ENCODE measurements at places on chromosomes 2 and 18.

GRCh38 chr2:82485701-82486100 is 1973.4 kb downstream of the SUCLG1 start:
- no peak for DNase-seq

DNA sequence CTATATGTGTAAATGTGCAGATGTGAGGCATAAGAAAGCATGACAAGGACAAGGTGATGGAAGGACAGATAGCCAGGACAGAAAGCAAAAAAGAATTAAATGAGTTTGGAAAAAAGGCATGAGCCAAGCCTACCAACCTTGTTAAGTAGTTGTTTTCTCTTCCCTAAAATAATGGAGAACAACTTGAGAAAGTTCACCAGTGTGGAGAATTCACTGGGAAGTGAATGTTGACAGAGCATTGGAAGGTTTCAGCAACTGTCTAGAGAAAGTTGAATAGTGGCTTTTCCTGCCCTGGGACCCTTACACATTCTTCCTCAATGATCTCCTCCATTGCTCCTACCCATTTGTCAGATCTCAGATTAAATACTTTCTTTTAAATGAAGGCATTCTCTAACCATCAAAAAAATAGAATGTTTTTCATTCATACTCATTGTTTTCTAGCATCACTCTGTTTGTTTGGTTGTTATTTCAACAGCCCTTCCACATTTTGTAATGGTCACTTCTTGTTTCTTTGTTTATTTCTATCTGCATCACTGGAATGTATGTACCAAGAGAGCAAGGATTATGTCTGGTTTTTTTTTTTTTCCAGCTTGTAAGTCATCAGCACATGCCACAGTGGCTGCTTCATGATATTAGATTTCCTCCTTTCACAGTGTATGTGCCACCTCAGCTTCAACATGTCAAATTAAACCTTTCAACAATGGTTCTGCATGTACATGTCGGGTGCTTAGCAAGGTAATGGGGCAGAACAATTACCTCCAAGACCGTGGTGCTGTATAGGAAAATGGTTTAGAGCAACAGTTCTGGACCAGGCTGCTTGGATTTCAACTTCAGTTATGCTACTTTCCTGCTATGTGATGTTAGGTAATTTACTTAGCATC is 586.0 kb upstream of the VRK2 start:
- no peak for DNase-seq

DNA sequence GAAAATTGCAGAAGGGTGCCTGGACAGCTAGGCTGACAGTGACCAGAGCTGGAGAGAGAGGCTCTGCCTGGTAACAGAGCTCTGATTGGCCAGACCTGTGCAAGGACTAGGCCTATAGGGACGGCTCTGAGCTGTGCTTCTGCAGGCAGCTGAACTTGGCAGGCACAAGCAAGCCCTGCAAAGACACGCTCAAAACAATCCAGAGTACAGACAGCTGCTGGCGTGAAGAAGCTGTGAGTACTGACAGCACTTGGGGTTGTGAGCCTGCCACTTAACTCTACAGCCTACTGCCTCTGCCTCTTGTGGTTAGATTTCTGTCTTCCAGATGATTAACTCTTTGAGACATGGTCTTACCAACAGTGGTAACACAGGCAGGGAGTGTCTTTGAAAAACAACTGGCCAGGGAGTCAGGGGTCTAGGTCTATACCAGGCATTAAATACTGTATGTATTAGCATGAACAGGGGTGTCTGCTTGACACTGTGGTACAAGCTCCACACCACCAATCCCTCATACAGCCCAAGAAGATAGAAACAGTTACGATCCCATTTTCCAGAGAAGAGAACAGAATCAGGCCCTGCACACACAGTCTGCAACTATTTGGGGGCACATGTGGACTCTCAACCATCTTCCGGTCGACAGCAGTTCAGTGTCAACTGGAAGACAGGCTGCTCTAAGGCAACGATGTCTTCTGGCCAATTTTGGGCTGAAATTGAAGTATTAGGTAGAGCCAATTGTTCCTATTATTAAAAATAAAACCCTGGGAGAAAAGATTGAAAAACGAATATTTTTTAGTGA is 568.4 kb downstream of the TNS1 start:
- DNase-seq = no peak

DNA sequence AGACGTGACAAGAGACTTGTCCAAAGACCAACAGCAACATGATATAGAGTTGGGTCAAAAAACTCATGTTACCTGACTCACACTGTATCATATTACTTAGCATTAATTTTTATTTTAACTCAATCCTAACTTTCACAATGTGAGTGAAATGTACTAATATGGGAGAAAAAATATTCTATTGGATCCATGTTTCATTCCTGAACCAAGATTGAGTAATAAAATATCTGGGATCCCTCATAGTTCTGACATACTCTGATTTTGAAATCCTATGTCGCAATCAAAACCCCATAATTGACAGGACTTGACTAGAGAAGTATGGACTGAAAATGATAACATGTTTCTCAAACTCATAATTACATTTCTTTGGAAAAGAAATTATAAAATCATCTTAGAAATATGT is 190.4 kb downstream of the RIT2 start:
- DNase-seq = no peak

DNA sequence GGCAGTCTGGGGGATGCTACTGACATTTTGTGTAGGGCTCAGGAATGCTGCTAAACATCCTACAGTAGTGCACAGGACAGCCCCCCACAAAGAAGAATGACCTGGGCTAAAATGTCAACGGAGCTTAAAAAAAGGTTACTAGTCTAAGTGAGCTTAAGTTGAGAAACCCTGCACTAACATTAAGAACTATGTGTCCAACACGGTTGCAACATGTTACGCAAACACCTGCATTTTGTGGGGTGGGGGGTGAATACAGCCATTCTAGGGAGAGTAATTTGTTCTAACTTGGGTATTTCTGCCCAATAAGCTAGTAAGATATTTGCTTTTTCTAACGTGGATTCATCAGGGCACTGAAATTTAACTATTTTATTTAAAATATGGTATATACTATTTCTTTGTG is 57.9 kb downstream of the SLC8A1 start:
- no peak for DNase-seq

GRCh38 chr2:120985174-120985996 is 249.7 kb downstream of the GLI2 start:
- DNase-seq = no peak

DNA sequence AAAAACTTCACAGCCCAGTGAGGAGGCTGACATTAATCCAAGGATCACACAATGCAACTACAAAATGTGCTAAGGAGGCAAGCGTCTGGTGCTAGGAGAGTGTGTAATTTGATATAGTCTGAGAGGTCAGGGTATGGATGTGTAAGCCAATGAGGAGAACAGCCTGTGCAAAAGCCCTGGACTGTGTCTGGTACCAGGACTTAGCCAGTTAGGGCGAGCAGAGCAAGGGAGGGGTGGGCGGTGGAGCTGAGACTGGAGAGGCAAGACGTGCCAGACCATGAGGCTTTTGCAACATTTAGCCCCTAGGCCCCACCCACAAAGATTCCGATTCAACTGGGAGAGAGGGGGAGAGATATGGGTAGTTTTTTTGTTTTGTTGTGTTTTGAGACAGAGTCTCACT is 33.5 kb upstream of the SPRED2 start:
- DNase-seq = no peak

- DNase-seq = no peak
Observed at GRCh38 chr2:240922245-240922981, 16.3 kb downstream of the CROCC2 start.

- DNase-seq = no peak
Observed at GRCh38 chr2:175402571-175402970, 221.1 kb upstream of the ATP5MC3 start.

DNA sequence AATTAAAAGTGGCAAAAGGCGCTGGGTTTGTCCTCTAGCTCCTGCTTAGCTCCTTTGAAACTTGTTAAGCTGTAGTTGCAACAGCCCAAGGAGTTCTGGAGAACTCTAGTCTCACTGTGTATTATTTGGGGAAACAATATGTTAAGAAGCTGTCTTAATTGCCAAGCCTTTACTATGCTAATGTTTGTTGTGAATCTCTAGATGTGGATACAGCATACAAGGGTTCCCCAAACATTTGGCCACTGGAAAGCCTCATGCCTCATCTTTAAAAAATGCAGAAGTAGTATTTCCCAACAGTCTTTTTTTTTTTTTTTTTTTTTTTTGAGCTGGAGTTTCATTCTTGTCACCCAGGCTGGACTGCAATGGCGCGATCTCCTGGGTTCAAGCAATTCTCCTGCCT is 236.7 kb downstream of the PRKCE start:
- no peak for DNase-seq

- DNase-seq = peak; percentile 28
Observed at GRCh38 chr2:215269397-215270117, 42.3 kb upstream of the ATIC start.

DNA sequence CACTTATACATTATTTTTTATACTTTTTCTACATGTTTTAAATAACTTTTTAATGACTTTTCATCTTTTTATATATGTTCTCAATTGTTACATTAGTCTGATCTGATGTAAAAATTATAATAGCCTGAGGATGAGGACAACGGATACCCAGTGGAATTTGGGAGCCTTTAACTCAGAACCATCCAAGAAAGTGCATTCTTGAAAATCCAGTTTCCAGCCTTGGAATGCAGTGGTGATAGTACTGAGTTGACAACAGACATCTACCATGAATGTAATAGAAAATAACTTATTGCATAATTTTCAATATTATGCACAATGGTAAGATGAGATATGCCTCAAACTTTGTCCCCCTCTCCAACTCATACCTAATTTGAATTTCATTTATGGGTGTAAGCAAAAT is 120.7 kb upstream of the ZC3H15 start:
- DNase-seq = no peak

DNA sequence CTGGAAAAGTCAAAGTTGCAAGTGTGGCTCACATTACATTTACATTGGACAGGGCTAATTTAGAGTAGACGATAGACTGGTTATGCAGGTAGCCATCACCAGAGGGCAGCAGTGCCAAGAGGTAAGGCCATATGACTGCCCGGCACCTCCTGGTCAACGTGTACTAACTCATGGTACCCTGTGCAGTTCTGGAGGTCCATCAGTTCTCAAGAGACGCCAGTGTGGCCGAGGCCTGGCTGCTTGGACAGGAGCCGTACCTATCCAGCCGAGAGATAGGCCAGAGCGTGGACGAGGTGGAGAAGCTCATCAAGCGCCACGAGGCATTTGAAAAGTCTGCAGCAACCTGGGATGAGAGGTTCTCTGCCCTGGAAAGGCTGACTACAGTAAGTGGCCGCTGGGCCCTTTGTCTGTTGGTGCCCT is 65.8 kb upstream of the EML6 start:
- DNase-seq = peak; percentile 23

- no peak for DNase-seq
Observed at GRCh38 chr2:14348247-14348646, 284.3 kb upstream of the LRATD1 start.

- no peak for DNase-seq
Observed at GRCh38 chr2:53353135-53354114, 414.2 kb upstream of the CHAC2 start.

- no peak for DNase-seq
Observed at GRCh38 chr2:8435608-8436007, 246.2 kb upstream of the ID2 start.

DNA sequence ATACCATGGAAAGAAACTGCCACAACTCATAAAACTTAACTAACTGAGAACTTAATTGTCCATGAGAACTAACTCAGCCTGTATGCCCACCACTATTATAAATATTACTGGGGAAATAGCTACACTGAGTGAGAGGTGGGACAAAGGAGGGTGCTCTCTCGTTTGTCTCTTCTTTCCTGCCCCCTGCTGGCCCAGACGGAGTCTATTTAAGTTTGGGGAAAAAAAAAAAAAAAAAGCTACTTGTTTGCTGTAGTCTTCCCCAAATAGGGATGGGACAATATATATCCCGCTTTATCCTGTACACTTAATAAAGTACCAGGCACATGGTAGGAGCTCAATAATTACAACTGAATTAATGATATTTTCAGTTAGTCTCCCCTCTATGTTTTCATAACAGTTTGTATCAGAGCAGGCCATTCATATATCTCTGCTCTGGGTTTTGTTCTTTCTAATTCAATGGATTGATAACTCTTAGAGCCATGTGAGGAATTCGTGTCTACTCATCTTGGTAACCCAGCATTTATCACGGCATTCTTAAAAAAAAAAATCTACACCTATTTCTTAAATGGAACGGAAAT is 647.6 kb upstream of the PKDCC start:
- DNase-seq = no peak

- no peak for DNase-seq
Observed at GRCh38 chr2:181367906-181368435, 89.2 kb upstream of the ITGA4 start.

- no peak for DNase-seq
Observed at GRCh38 chr2:1282552-1282951, 130.7 kb upstream of the TPO start.

All from stimulated activated CD4-positive, alpha-beta T cell treated with anti-CD3 and anti-CD28 coated beads, Interleukin-1b, Interleukin-23, amount 100 ng/mL, for 48 hours (primary cell).